ENCODE measurements at places on chromosomes 16 and 17.

- DNase-seq: no peak
Measured at GRCh38 chr17:74414510-74414909, 17.4 kb upstream of the GPRC5C start.

DNA sequence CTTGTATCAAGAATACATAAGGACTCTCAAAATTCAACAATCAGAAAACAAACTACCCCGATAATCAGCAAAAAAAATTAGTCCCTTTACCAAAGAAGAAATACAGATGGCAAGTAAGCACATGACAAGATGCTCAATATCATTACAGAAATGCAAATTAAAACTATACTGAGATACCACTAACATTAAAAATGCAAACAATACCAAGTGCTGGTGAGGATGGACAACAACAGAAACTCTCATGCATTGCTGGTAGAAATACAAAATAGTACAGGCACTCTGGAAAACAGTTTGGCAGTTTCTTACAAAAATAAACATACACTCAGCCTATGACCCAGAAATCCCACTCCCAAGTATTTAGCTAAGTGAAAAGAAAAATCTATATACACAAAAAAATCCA, 7.5 kb downstream of the CEP112 start:
- DNase-seq: no peak

DNA sequence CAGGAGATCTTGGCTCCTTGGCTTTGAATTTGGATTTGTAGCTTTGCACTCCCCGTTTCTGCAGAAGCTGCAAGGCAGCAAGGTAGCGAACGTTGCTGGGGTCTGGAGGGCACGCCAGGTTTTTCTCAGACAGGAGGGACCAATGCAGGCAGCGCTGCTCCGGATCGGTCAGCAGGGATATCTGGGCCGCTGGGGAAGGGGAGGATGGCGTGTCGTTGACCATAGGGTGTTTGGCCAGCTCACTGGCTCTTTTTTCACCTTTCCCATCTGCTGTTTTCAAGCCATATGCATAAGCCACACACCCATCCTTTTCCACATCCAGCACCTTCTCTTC, 15.8 kb downstream of the C16orf46 start:
- DNase-seq: no peak

DNA sequence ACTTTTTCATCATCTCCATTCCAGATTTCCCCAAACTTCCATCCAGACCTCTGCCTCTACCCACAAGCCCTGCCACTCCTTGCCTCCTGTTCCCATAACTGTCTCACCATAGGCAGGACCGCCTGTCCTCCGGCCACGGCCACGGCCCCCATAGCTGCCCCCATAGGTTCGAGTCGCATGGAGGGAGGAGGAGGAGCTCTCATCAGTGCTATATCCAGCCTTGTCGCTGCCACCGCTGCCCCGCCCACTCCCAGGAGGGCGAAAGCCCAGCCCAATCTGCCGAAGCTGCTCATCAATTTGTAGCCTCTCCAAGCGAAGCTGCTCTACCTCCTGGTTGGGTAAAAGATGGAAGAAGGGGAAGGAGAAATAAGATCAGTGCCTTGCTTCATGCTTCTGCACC, 3.4 kb upstream of the SOX15 start:
- DNase-seq: no peak

GRCh38 chr17:12851901-12852435, 62.7 kb downstream of the ARHGAP44 start:
- no peak for DNase-seq

GRCh38 chr16:27892879-27893278, 170.6 kb downstream of the GSG1L start:
- DNase-seq: no peak

Data from NCI-H524 treated with DMSO at 0.1 percent for 48 hours (cell line).